ENCODE measurements at places on chromosomes 7 and 10. TPM values are rescaled to one million over a fixed set of nuclear protein-coding genes. Genes with fewer than 3 reads are reported as not detected.
A peak's percentile ranks its signal among the peaks of the same experiment; 100 is the strongest.

NPC1L1 gene
- 1.5 TPM for total RNA-seq

KIAA1217 gene
- 18.9 TPM for total RNA-seq

TMEM184A gene
- total RNA-seq = 5.8 TPM

GNGT1 gene
- not detected for total RNA-seq

ASCC1 gene
- total RNA-seq = 38.6 TPM

DMBT1 gene
- total RNA-seq = 0.13 TPM

MBLAC1 gene
- total RNA-seq = 3.5 TPM

CFAP70 gene
- total RNA-seq = 1.2 TPM

SPDYE5 gene
- not detected for total RNA-seq

ZNF365 gene
- total RNA-seq = 4.7 TPM

HOXA3 gene
- total RNA-seq = 26.4 TPM

GRCh38 chr10:113420057-113420732 is 132.7 kb upstream of the HABP2 start:
- DNase-seq = no peak

- DNase-seq = no peak
Measured at GRCh38 chr7:77806425-77806824, 7.9 kb downstream of the PHTF2 start.

- no peak for DNase-seq
Measured at GRCh38 chr7:67343572-67343971, 346.9 kb downstream of the TYW1 start.

- DNase-seq = no peak
Measured at GRCh38 chr10:49398000-49398861, 2.3 kb upstream of the DRGX start.

- DNase-seq = no peak
Measured at GRCh38 chr10:50614444-50615137, 9.2 kb downstream of the SGMS1 start.

GRCh38 chr7:80197627-80198026 is 63.0 kb downstream of the GNAI1 start:
- DNase-seq = no peak

DNA sequence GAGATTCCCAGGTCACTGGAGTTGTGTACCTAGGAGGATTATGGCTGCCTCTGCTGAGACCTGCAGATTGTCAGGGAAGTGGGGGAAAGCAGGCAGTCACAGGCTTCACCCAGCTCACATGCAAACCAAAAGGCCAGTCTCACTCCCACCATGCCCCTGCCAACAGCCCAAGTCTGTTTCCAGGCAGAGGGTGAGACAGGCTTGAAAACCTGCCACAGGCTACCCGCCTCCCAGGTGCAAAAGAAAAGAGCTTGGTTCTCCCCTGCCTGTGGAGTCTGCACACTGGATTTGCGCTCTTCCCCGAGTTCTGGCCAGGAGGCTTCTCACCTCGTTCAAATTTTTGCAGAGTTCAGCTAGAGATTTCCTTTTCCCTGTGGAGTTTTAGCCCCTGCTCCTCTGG is 119.5 kb downstream of the RUNDC3B start:
- DNase-seq = no peak

GRCh38 chr7:101929256-101929655 is 111.8 kb downstream of the CUX1 start:
- no peak for DNase-seq

- DNase-seq = no peak
Measured at GRCh38 chr7:35477609-35478008, 217.3 kb downstream of the HERPUD2 start.

GRCh38 chr7:150408393-150409299 is 29.5 kb downstream of the ZNF775 start:
- no peak for DNase-seq

DNA sequence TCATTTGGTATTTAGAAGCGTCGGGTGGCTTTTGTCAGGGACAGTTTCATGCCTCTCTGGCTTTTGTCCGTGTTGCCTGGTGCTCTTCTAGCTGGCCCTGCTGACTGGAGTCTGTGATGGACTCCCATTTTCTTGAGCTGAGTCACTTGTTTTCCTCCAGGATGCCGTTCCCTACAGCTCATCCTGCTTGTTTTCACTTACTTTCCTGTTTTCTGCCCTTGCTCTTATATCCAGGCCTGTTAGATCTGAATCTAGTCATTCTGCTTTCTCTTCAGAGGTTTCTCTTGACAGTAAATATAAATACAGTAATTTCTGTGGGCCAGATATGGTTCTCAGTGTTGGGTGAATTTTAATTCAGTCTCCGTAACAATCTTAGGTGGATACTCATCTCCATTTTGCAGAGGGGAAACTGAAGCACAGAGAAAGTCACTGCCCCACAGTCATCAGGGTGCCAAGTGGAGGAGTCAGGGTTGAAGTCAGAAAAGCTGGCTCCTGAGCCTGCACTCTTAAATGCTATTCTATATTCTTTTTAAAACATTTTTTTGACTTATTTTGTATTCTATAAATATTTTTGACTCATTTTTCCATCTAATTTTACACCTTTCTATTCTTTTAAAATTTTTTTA is 85.4 kb downstream of the CCNY start:
- peak; percentile 83 for DNase-seq

- DNase-seq = no peak
Measured at GRCh38 chr7:22318376-22318775, 38.6 kb downstream of the RAPGEF5 start.

GRCh38 chr10:30705625-30706149 is 76.1 kb upstream of the LYZL2 start:
- DNase-seq = no peak

- no peak for DNase-seq
Measured at GRCh38 chr7:16115374-16115773, 306.0 kb downstream of the CRPPA start.

GRCh38 chr7:55191926-55192692 is 173.0 kb upstream of the LANCL2 start:
- DNase-seq = no peak

GRCh38 chr7:1501487-1502270 is 2.5 kb downstream of the INTS1 start:
- DNase-seq = no peak

- DNase-seq = no peak
Measured at GRCh38 chr10:98610836-98611235, 164.1 kb upstream of the HPS1 start.

GRCh38 chr7:78151229-78151628 is 352.7 kb downstream of the PHTF2 start:
- DNase-seq = no peak

GRCh38 chr10:24920907-24921881 is 31.2 kb downstream of the PRTFDC1 start:
- peak; percentile 85 for DNase-seq

DNA sequence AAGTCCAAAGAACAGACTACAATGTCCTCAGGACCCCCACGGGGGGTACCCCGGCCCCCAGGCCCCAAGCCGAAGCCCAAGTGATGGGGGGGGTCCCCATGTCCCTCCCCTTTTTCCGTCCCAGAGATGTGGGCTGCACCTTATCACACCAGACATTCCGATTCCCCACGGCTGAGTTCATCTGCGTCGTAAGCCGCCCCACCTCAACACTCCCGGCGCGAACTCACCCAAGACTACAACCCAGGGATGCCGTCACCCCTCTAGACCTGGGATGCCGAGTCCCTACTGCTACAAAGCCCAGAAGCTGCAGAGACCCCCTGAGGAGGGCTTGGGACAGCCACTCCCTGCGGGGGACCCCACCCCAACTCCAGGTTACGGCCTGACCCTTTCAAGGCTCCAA is 14.5 kb downstream of the PDGFA start:
- no peak for DNase-seq

- no peak for DNase-seq
Measured at GRCh38 chr10:53233749-53234148, 461.2 kb upstream of the MBL2 start.

DNA sequence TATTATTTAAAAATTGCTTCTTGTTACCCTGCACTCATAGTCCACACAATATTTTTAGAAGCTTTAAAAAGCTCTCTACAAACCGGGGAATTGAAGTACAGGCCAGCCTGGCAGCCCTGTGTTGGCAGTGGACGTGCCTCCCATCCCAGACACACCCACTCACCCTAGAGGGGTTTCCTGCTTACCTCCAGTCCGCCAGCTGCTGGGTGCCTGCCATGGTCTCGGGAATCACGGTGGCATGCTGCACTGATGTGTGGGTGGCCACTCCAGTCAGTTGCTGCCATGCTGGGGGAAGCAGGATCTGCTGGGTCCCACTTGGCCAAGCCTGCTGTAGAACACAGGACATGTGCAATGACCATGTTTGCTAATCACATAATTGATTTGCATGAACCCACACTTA is 80.4 kb downstream of the CLEC2L start:
- no peak for DNase-seq

GRCh38 chr10:109215291-109216075 is 707.8 kb downstream of the XPNPEP1 start:
- peak; percentile 26 for DNase-seq

- peak; percentile 26 for DNase-seq
Measured at GRCh38 chr7:82319674-82320118, 123.9 kb downstream of the CACNA2D1 start.

DNA sequence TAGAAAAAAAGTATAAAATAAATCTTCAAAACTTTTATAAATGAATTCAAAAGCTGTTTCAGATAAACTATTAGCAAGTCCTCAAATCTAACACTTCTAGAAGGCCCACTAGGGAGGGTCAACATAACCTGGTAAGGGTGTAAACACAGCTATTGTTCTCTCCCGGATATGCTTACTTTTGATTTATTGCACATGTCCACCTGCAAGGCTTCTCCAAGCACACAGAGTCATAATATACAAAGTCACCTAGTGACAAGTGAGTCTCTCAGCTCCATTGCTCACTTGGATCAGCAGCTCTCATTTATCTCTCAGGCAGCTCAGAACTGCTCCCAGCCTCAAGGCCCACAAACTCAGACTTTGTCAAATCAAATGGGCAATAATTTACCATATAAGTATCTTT is 44.0 kb upstream of the COL1A2 start:
- no peak for DNase-seq

GRCh38 chr7:134886353-134887057 is 99.8 kb upstream of the AGBL3 start:
- no peak for DNase-seq
